ENCODE measurements at places on chromosomes 3 and 15.

DNA sequence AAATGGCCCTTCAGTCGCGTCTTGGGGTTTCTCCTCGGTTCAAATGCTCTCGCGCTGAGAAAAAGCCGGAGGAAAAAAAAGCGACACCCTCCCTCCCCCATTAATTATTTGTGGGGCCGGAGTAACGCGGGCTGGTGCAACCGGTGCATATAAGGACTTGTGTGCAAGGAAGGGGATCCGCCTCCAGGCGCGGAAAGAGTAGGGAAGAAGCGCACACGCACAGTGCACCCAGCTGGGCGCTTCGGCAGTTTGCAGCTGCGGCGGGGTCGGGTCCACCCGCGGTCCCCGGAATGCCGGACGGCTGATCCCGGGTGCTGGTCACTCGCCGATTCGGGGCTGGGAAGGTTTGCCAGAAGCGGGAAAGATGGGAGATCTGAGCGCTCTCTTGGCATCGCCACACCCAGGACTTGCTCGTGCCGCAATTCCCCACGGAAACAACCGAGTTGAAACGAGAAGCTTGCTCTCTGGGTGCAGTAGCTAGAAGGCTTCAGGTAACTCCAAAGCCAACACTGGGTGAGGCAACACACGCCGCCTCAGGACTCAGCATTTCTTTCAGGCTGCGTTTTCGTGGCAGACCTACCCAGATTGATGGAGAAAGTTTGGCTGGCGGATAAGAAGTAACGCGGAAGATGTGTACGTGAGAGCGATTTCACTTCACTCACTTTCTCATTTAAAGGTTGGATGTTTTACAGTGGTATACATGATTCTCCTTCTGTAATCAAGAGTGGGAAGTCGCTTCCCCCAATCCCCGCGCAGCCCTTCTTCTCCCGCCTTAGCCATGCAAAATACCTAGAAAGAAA, 720 bp upstream of the TNIK start:
- DNase-seq: peak; percentile 3

DNA sequence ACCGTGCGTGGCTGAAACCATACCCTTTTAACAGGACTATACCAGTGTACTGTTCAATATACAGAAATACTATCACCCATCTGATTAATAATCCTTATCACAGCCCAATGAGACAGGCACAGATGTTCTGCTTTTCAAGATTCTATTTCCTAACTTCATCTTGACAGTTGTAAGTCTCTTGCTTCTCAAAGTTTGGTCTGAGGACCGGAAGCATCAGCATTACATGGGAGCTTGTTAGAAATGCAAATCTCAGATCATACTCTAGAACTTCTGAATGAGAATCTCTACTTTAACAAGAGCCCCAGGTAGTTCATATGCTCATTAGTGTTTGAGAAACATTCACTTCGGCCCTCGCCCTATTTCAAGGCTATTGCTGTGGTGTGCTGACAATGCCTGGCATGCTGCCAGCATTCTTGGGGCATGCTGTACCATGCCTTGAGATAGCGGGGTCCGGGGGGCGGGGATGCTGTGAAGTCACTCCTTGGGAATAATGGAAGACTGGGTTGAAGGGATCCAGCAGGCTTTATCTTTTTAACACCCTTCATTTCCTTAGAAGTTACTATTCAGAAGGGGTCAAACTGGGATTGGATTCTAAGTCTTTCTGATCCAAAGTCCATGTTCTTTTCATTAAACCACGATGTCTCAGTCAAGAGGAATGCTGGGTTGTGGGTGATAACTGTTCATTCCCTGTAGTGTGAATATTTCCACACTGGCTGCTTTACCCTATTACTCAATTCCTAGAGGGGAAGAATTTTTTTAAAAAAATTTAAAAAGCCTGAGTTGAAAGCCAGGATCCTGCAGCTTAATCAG, 194.7 kb downstream of the LPP start:
- DNase-seq: no peak

GRCh38 chr3:105662306-105662705, 206.5 kb downstream of the CBLB start:
- DNase-seq: no peak

DNA sequence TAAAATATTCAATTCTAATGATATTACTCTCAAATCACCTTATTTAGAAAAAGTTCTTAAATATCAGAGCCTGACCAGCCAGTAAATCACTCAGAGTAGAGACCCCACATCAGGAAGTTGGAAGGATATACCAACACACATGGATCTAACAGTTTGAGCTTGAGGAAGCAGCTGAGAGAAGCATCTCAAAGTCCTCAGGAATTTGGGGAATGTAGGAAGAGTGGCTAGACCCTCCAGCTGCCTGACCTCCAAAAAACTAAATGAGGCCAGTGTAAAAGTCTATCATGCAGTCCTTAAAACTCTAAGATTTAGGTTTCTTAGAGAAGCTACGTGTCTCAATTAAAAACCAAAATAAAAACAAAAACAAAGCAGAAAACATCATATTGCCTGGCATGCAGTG, 55.4 kb downstream of the SETD2 start:
- DNase-seq: no peak

DNA sequence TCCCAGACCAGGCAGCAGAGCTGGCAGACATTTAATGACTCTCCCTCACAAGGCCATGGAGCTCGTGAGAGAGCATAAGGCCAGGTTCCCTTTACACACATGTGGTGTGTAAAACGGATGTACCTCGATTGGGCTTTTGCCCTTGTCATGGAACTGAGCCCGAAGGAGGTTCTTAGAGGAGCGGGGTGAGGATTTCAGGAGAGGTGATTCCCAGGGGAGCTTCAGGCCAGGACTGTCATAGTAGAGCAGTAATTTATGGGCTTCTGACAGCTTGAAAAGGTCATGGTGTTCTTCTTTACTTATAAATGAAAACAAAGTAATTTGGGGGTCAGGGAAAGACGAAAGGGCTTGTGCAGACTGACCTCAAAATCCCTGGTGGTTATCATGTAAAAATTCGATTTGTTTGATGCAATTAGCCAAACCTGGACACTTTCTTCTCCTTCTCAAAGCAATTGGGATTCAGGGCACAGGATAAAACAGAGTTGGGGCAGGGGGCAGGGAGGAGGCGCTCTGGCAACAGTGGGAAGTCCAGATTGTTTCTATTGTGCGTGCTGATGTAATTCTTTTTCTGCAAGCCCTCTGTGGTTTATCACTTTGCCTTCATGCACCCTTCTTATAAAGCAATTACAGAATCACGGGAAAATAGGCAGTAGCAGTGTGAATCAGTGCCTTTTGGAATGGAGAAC, 51.0 kb downstream of the CACNA1D start:
- no peak for DNase-seq

DNA sequence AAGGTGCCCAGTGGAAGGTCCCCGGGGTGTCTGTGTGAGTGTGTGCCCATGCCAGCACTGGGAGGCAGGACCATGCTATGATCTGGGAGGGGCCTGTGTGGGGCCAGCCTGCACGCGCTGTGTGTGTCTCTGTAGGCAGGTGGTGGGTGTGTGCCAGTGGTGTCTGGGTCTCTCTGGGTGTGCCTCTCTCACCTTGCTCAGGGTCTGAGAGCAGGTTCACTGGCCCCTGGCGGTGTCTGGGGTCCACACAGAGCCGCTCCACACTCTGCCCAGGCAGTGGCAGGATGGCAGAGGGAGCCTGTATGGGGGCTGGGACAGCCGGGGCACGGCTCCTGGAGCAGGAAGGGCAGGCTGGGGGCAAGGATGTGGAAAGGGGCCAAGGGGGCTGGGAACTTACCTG, 12.6 kb downstream of the ITIH4 start:
- DNase-seq: no peak

DNA sequence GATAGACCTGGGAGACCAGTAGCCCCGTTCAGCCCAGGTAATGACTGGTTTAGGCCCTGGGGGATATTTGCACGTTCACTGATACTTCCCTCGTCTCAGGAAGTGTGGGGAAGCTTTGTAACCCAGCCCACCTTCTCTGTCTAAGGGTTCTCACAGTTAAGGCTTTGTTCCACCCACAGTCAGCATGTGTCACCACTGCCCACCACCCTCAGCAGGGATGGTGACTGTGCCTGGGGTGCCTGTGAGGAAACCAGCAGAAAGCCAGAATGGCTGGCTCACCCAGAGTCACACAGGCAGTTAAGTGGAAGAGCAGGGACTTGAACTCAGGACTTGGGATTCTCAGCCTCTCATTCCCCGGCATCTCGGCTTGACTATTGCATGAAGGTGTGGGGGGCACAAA, 5.2 kb downstream of the KBTBD13 start:
- peak; percentile 13 for DNase-seq

GRCh38 chr15:49990835-49991545, 128.0 kb downstream of the ATP8B4 start:
- DNase-seq: no peak

GRCh38 chr15:65382921-65383320, 5.1 kb upstream of the IGDCC3 start:
- DNase-seq: no peak

DNA sequence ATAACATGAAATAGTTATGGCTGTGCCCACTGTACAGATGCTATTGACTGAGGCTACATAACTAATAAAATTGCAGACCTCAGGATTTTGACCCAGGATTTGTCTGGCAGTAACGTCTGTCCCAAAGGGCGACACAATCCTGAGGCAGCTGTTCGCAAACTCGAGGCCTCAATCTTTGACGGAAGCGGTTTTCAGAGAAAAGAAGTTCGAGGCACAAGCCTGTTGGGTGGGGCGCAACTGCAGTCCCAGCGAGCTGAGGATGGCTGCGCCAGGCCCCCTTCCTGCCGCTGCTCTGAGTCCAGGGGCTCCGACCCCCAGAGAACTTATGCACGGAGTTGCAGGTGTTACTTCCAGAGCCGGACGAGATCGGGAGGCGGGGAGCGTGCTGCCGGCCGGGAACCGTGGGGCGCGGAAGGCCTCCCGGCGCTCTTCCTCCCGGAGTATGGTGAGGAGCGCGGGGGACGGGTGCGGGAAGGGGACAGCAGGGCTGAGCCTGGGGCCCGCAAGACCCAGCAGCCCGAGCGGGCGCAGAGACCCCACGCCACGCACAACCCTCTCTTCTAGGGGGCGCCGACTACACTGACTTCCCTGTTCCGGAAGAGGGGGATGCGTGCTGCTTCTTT, at the start of gene PARP15:
TSS of gene PARP15 (plus strand) at position 242 of the 623 bp plus-strand sequence. CDS start at position 260, 18 bp downstream.
- no peak for DNase-seq

DNA sequence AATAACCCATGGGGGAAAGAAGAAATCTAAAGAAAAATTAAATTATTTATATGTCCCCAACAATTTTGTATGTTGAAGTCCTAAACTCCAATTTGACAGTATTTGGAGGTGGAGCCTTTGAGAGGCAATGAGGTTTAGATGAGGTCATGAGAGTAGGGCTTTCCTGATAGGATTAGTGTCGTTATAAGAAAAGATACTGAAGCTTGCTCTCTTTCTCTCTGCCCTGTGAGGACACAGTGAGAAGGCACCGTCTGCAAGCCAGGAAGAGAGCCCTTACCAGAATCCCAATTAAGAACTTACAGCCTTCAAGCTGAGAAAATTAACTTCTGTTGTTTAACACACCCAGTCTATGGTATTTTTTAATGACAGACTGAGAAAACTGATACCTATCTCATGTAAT, 16.1 kb upstream of the OR5AC2 start:
- DNase-seq: no peak

DNA sequence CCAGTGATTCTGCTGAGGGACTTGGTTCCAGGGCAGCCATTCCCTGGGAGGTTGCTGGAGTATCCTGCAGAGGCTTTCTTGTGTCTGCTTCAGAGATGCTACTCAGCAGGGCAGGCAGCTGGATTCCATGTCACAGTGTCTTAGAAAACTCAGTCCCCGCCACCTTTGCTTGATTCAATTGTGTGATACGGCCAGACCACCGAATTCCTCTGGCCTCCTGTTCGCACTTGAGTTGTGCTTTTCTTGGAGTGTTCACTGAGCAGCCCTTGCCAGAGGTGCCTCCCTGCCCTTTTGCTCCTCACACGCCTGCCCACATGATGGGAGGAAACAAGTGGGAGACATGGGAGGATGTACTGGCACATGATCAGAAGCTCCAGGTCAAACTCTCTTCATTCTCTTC, 19.6 kb upstream of the SHC4 start:
- DNase-seq: no peak

DNA sequence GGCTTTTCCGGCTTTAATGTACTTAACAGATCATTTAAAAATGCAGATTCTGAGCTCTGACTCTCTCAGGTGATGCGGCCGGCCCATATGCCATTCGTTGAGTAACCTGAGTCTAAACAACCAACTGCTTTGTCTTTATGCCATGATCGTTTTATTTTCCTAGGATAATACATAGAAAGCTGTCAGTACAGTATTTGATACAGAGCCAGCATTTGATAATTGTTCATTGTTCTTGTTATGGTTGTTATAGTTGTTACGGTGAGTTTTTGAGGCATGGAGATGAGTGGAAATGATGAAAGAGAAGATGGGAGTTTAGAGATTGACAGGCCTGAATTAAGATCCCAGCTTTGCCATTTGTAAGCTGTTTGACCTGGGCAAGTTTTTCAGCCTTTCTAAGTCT, 40.0 kb downstream of the TMEM45A start:
- no peak for DNase-seq

- DNase-seq: no peak
Observed at GRCh38 chr15:82272154-82272553, 9.5 kb downstream of the SAXO2 start.

GRCh38 chr3:41418961-41419691, 219.8 kb downstream of the CTNNB1 start:
- no peak for DNase-seq

GRCh38 chr3:7546253-7546652, 685.3 kb downstream of the GRM7 start:
- no peak for DNase-seq

DNA sequence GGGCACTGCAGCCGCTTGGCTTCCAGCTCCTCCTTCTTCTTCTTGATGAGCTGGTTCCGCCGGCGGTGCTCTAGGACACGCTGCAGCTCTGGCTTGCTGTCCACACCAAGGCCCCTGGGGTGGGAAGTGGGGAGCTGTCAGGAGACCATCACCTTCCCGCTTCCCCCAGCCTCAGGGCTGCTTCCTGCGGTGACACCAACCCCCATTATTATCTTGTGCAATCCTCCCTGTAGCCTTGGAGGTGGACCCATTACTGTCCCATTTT, 10.0 kb downstream of the FAM107A start:
- no peak for DNase-seq

DNA sequence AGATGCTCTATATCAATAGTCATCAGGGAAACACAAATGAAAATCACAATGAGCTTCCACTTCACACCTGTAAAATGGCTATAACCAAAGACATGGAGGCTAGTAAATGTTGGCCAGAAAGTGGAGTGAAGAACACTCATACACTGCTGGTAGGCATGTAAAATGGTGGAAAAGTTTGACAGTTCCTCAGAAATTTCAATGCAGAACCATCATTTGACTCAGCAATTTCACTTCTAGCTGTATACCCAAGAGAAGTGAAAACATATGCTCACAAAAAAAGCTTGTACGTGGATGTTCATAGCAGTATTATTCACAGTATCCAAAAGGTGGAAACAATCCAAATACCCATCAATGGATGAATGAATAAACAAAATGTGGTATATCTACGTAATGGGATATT, 19.2 kb upstream of the TOP2B start:
- DNase-seq: no peak

GRCh38 chr3:94961423-94962100, 898.7 kb downstream of the NSUN3 start:
- no peak for DNase-seq

GRCh38 chr3:177610262-177610661, 413.0 kb upstream of the TBL1XR1 start:
- no peak for DNase-seq

- DNase-seq: no peak
Observed at GRCh38 chr3:127702151-127702578, 29.4 kb downstream of the ABTB1 start.

Data from stimulated activated CD8-positive, alpha-beta memory T cell treated with anti-CD3 and anti-CD28 coated beads, Interleukin-15, amount 100 ng/mL, for 4 hours (primary cell).